Stimulated activated CD8-positive, alpha-beta memory T cell treated with anti-CD3 and anti-CD28 coated beads, Interleukin-15, amount 100 ng/mL, for 24 hours (primary cell): ENCODE measurements at places on chromosomes 2 and 18.

GRCh38 chr2:162478721-162479129 is 134.8 kb downstream of the GCA start:
- DNase-seq: no peak

DNA sequence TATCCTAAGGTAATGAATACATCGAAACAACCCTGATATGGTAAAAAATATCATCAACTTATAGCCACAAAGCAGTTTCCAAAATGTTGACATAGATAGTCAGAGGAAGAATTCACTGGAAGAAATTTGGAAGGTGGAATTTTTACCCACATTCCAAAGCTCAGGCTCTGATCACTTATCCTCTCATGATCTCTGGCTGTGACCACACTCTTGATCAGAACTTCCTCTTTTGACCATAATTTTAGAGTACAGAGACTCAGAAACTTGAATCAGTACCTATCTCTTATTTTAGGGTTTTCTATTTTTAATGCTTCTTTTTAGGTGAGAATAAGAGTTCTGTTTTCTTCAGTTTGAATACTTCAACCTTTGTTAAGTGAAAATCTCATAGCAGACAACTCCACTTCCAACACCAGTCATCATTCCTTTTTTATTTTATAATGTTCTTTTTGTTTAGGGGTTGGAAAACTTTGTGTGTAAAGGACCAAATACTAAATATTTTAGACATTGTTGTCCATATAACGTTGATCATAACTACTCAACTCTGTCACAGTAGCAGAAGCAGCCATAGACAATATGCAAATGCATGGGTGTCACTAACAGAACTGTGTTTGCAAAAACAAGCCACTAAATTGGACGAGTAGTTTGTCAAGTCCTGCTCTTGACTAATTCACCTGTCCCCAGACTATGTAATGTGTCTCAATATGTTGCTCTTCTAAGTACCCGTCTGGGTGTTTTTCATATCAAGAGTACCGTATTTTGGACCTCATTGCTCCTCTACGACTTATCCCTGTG is 891.6 kb upstream of the CRIM1 start:
- DNase-seq: no peak

- DNase-seq: no peak
Measured at GRCh38 chr18:43581936-43582519, 304.7 kb upstream of the SYT4 start.

DNA sequence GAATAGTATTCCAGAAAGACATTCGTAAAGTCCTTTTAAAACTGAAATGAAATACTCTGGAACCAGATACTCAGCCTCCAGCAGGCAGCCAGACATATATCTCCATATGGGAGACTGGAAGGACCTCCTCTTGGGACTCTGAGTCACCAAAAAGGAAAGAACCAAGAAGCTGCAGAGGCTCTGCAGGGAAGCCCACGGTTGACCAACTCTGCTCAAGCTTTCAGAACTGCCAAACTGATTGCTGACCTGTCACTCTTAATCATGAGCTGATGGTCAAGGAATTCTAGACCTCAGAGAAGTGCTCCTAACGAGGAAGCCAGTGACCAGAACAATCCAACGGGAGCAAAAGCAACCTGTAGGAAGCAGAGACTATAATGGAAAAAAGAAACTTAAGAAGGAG is 434.7 kb downstream of the EIPR1 start:
- no peak for DNase-seq

GRCh38 chr2:8216397-8216796 is 465.5 kb upstream of the ID2 start:
- no peak for DNase-seq

- DNase-seq: no peak
Measured at GRCh38 chr18:50312296-50313030, 25.0 kb upstream of the CXXC1 start.

DNA sequence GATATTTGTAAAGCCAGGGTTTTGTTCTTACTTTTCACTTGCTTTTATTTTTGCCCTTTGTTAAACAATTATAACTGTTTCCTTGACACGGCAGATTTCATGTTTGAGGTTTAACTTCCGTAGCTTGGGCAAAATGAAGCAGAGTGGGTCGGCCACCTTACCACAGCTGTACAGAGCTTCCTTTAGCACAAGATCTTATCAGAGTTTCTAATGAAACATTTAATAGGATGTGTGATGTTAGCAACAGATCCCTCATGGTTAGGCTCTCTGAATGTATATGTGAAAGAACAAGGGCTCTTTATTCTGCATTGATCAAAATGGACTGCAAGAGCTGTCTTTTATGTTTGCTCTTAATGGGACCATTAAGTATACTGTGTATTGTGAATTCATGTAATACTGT is 22.3 kb downstream of the RNF125 start:
- DNase-seq: no peak

DNA sequence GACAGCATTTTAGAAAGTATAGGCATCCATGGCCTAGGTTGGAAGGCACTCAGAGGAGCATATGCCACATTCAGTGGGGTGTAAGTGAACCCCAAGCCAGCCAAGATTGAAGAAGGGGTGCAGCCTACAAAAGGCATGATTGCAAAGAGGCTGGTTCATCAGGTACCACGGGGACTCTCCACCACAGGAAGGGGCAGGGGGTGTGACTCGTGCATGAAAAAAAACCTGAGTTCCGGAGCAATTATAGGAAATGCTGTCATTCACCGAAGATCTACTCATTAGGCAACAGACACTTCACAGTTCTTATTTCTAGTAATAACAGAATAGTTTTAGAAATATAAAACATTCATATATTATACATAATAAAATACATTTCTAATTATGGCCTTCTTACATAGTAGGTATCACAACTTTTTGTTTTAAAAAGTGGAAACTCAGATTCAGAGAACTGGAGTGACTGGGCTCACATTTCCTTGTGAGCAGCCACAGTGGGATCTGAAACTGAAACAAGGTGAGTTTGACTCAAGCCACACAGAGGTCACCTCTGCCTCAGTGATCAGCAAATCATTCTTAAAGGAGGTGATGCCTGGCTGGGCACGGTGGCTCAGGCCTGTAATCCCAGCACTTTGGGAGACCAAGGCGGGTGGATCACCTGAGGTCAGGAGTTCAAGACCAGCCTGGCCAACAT is 188.4 kb upstream of the GYPC start:
- DNase-seq: no peak

GRCh38 chr2:12858786-12859185 is 142.1 kb downstream of the TRIB2 start:
- DNase-seq: no peak

GRCh38 chr2:176079831-176080539 is 3.8 kb downstream of the EVX2 start:
- no peak for DNase-seq

DNA sequence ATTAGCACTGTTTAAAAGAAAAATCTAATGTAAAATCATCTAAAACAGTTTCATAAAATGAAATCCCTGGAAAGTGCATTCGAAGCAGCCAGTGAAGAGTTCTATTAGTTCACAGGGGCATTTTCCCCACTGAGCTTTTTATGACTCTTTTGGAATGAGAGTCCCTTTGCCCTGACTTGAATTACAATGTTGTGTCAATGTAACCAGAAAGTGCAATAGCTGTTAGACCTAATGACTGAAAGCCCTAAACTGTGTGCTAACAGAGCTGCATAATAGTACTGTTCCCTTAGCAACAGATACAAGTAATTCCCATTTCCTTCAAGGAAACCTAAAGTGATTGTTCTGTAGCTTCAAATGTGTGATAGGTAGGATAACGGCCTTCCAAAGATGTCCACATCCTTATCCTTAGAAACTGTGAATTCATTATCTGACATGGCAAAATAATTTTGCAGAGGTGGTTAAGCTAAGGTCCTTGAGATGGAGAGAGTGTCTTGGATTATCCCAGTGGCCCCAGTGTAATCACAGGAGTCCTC is 134.4 kb downstream of the L3MBTL4 start:
- DNase-seq: no peak

DNA sequence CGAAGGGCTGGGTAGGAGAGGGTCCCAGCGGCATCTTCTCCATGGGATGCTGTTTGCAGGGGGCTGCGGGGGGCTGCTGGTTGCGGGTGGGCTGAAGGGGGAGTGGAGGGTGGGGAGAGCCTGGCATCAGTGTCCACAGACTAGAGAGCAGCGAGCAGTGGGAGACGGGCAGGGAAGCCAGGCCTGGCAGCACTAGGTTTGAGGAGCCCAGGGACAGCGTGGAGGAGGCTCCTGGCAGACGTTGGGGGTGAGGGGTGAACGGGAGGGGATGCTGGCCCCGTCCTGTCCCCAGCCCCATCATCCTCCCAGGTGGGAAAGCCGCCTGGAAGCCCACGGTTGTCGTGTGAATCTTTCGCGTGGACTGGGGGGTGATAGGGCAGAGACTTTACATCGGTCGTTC is 48.2 kb upstream of the TFCP2L1 start:
- DNase-seq: no peak
